ENCODE measurements at places on chromosomes 12 and 14.

GRCh38 chr12:76855271-76855670 lies 23.5 kb downstream of the CSRP2 start:
- no peak for DNase-seq

DNA sequence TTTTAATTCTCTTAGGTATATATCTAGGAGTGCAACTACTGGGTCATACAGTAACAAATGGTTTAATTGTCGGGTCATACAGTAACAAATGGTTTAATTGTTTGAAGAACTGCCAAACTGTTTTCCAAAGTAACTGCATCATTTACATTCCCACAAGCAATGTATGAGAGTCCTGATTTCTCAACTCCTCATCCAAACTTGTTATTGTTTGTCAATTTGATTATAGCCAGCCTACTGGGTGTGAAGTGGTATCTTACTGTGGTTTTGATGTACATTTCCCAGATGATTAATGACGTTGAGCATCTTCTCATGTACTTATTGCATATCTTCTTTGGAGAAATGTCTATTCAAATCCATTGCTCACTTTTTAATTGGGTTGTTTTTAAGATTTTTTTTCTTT lies 67.6 kb upstream of the CFL2 start:
- DNase-seq: no peak

- no peak for DNase-seq
These were observed 1.1 kb downstream of the SMIM41 start for GRCh38 chr12:52080403-52081251.

DNA sequence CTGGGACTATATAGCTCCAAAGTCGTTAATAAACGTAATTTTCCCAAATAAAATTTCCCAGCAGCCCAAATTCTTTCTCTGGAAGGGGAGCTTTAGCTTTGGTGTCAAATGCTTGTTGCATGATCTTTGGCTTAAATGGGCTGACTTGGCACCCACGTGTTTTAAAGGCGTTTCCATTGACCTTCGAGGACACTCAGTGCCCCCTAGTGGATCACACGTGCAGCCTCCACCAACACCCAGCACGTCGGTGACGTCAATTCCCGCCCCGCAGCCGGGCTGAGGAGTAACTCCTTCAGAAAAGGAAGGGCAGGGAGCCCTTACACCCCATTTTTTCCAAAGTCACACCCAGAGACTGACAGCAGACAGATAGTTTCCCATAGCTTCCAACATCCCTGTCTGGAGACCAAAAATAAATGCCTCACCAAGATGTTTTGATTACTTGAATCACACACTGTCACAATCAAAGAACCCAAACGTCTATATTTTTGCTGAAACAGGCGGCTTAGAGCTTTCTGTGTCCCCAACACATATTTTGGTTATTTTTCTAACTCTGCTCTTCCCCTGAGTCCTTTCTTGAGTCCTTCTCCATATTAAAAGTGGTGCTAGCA lies 707.9 kb downstream of the AACS start:
- no peak for DNase-seq

- DNase-seq: no peak
These were observed 30.7 kb downstream of the NUMB start for GRCh38 chr14:73427516-73428264.

DNA sequence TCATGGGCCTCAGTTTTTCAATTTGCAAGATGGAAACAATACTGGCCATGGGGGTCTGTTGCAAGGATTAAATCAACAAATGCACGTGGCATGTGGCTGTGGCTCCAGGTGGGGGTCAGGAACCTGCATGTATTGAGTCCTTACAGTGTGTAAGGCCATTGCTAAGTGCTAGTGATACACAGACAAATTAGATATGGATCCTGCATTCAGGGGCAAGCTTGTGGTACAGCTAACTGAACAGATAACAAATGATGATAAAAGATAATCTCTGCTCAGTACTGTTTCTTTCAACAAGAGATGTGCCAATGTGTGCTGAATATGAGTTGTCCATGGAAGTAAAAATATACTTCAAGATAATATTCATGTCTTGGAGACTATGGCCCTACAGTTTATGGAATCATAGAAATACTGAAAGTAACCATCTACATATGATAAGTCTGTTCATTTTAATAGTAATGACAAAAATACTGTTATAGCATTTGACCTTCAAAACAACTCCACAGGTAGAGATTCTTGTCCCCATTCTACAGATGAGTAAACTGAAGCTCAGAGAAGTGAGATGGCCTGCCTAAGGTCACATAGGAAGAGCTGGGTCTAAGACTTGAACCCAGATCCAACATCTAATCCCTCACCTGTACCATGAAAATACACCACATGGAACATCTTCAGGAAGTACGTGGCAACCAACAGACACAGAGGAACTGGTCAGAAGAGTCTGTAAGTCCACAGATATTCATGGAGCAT lies 7.2 kb upstream of the WSCD2 start:
- no peak for DNase-seq

- no peak for DNase-seq
These were observed 153.9 kb upstream of the AVPR1A start for GRCh38 chr12:63304887-63305316.

DNA sequence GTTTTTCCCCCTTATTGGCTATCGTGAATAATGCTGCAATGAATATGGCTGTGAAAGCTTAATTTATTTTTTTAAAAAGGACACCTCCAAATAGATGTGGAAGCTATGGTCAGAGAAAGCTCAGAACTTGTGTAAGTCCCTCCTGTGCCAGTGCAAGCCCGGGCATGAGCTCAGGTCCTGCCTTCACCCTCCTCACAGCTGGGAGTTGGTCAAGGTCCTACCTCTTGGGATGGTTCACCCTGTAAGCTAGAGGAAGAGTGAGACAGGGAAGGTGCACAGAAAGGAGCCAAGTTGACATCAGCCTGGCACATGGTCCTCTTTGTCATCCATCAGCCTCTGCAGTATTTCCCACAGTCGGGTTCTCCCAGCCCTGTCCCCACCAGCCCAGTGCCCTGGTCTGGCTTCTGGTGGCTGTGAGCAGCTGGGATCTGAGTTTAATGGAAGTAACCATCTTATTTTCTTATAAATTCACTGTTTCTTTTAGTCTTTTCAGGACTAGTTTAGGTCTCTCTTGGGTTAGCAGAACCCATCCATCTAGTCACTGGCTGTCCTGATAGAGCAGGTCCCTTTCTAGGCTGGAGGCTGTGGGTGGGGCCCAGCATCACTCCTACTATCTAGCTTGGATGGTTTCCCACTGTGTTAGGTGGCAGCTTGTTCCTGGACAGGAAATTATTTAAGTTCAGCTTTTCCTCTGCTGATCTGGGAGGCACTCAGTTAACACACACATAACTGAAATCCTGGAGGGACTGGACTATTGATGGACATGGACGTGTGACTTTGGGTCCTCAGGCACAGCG lies 11.8 kb upstream of the PLEKHG3 start:
- DNase-seq: no peak

GRCh38 chr12:92992041-92992440 lies 62.9 kb upstream of the EEA1 start:
- no peak for DNase-seq
